IMR-90 (cell line): ENCODE measurements at places on chromosomes 3 and 15. TPM values are rescaled to one million over a fixed set of nuclear protein-coding genes. Genes with fewer than 3 reads are reported as not detected.

GRCh38 chr15:39785139-39785538, 2.5 kb upstream of the FSIP1 start:
- no peak for DNase-seq
- no peaks in the 10 kb centered on the region for H3K27me3 ChIP-seq
- peaks cover 24% of the 10 kb centered on the region for H3K4me1 ChIP-seq
- no peak overlapping the region for H3K27ac ChIP-seq
- no peaks in the 10 kb centered on the region for H3K36me3 ChIP-seq

TAGLN3 gene
- 3.2 and 3.6 TPM in 2 replicates for total RNA-seq

DNA sequence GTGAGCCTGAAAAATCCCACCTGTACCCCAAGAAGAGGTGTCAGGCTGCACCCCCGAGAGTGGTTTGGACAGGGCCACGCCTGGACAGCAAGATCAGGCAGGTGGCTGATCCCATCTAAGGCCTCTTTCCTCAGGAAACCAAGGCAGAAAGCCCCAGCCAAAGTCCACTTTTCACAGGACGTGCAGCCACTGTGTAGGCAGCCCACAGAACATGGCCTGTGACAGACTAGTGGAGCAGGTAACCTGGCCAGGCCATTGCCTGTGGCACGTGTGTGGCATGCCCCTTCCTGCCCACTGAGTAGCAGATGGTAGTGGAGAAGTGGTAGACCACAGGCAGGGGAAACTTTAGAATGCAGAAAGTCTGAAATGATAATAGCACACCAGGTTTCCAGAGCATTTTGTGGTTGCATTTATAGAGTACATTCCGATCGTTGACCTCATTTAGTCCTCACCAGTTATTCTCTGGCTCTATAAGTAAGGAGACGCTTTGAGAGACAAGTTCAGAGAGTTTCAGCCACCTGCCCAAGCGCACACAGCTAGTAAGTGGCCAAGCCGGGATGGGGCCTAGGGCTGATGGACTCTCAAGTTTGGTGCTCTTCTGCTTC, 68.7 kb downstream of the AAGAB start:
- peaks cover 88% of the 10 kb centered on the region for H3K36me3 ChIP-seq
- H3K27me3 ChIP-seq = no peaks in the 10 kb centered on the region
- H3K27ac ChIP-seq = peak overlapping the region; percentile 82
- no peak overlapping the region for H3K4me3 ChIP-seq

GRCh38 chr3:100205171-100205570, 55.6 kb upstream of the TBC1D23 start:
- no peaks in the 10 kb centered on the region for H3K36me3 ChIP-seq
- H3K4me1 ChIP-seq = peaks cover 9% of the 10 kb centered on the region
- no peaks in the 10 kb centered on the region for H3K27me3 ChIP-seq
- no peak overlapping the region for H3K4me3 ChIP-seq
- H3K27ac ChIP-seq = no peak overlapping the region
- DNase-seq = peak; percentile 31

DNA sequence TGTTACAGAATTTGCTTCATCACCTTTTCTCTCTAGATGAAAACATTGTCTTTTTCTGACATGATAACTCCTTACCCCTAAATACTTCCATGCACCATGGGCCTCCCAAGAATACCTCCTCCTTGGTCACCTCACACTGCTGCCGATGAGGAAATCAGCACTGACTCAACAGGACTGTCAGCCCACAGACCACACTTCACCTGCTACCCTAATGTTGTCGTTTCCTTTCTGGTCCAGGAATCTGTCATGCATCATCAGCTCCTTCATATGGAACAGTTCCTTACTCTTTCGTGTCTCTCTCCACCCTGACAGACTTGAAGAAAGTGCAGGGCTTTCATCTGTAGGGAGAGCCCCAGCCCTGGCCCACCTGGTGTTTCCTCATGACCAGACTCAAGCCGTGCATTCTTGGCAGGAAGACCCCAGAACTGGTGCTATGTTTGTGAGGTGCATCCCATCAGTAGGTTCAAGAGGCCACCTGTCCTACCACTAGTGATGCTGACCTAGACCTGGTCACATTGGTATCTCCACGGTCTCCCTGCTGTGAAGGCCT, 41.1 kb upstream of the PLXNA1 start:
- H3K36me3 ChIP-seq = no peaks in the 10 kb centered on the region
- H3K4me3 ChIP-seq = no peak overlapping the region
- H3K27me3 ChIP-seq = no peaks in the 10 kb centered on the region
- no peak overlapping the region for H3K27ac ChIP-seq

- no peaks in the 10 kb centered on the region for H3K36me3 ChIP-seq
- H3K27me3 ChIP-seq = peaks cover 10% of the 10 kb centered on the region
- no peak for DNase-seq
- no peak overlapping the region for H3K4me3 ChIP-seq
- H3K4me1 ChIP-seq = no peaks in the 10 kb centered on the region
Measured at GRCh38 chr3:14899993-14900618, 47.3 kb upstream of the NR2C2 start.

- H3K27me3 ChIP-seq = peaks cover 6% of the 10 kb centered on the region; the same call in 1 of the 2 replicates
- no peaks in the 10 kb centered on the region for H3K4me1 ChIP-seq
- no peak for DNase-seq
- no peak overlapping the region for H3K27ac ChIP-seq
Measured at GRCh38 chr3:189172668-189173419, 1.1 kb downstream of the TPRG1 start.

GOLGA6L4 gene
- 0.54 and 0.83 TPM in 2 replicates for total RNA-seq

ROBO1 gene
- 53.9 and 60.8 TPM in 2 replicates for total RNA-seq

DNA sequence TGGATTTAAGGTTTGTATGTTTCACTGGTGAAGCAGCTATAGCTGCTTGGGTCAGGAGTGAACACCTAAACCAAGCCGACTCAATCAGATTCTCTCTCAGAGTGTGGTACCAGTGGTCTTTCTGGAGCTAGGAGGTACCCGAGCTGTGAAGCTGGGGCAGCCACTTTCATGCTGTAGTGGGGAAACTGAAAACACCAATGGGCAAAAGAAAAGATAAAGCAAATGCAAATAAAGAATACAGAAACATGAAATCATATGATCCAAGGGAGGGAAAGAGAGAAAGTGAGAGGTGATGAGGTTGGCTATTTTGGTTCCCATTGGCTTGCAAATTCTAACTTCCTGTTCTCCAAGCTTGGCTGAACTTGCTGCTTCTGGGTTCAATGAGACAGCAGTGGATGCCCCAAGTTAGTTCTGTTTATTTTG, 212.3 kb upstream of the CFAP20DC start:
- DNase-seq = no peak
- no peak overlapping the region for H3K4me3 ChIP-seq
- no peaks in the 10 kb centered on the region for H3K36me3 ChIP-seq
- no peaks in the 10 kb centered on the region; the same call in 1 of the 2 replicates for H3K4me1 ChIP-seq
- H3K27ac ChIP-seq = no peak overlapping the region

BOC gene
- total RNA-seq = 5.3 and 6.8 TPM in 2 replicates

OXTR gene
- 56.1 and 76.9 TPM in 2 replicates for total RNA-seq

TMEM212 gene
- total RNA-seq = not detected in 2 replicates
